ENCODE measurements at places on chromosomes 3 and 15. TPM values are rescaled to one million over a fixed set of nuclear protein-coding genes. Genes with fewer than 3 reads are reported as not detected.

ALDH1A2 gene
- 7.0 TPM for total RNA-seq

NR1I2 gene
- under 0.01 TPM for total RNA-seq

KBTBD8 gene
- total RNA-seq = 38.1 TPM

CCDC39 gene
- total RNA-seq = 0.12 TPM

CFAP20DC gene
- 1.1 TPM for total RNA-seq

PLSCR5 gene
- total RNA-seq = not detected

CLDN16 gene
- total RNA-seq = not detected

VEPH1 gene
- total RNA-seq = 62.6 TPM

CHRM5 gene
- under 0.01 TPM for total RNA-seq

WDR49 gene
- 0.12 TPM for total RNA-seq

GATA2 gene
- 4.1 TPM for total RNA-seq

SAXO2 gene
- total RNA-seq = 0.66 TPM

GOLGA8O gene
- 3.2 TPM for total RNA-seq

TF gene
- total RNA-seq = 0.53 TPM

EPM2AIP1 gene
- 17.0 TPM for total RNA-seq

LRRIQ4 gene
- total RNA-seq = 0.06 TPM

RASGRF1 gene
- total RNA-seq = not detected

NRROS gene
- total RNA-seq = 2.9 TPM

GOLGA6L4 gene
- 1.4 TPM for total RNA-seq

Data from aortic smooth muscle cell (primary cell).